ENCODE measurements at places on chromosomes 13 and 19.
A peak's percentile ranks its signal among the peaks of the same experiment; 100 is the strongest.

GRCh38 chr13:82797876-82798275 is 1084.4 kb downstream of the SLITRK1 start:
- no peak for DNase-seq

GRCh38 chr13:61664801-61665705 is 249.4 kb upstream of the PCDH20 start:
- DNase-seq = peak; percentile 60

DNA sequence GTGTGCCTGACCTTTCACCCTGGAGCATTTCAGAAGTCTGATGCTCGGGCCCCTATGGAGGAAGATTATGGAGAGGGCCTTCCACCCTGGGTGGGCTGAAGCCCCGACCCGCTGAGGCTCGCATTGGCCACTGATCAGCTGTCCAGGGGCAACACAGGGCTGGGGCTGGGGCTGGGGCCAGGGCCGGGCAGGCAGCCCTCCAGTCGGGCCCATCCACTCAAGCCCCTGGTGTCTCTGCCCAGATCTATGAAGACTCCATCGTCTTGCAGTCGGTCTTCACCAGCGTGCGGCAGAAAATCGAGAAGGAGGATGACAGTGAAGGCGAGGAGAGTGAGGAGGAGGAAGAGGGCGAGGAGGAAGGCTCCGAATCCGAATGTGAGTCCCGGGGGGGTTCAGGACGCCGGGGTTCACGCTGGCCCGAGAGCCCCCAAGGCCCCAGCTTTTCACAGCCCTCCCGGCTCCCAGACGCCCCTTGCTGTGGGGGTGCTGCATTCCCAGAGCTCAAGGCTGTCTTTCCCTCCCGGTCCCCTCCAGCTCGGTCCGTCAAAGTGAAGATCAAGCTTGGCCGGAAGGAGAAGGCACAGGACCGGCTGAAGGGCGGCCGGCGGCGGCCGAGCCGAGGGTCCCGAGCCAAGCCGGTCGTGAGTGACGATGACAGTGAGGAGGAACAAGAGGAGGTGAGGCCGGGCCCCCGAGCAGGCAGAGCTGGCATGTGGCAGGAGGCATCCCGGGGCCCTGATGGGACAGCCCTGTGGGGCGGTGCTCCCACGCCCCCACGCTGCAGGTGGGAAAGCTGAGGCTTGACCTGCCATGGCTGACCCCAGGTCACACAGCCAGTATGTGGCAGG is 29.5 kb upstream of the LDLR start:
- no peak for DNase-seq

DNA sequence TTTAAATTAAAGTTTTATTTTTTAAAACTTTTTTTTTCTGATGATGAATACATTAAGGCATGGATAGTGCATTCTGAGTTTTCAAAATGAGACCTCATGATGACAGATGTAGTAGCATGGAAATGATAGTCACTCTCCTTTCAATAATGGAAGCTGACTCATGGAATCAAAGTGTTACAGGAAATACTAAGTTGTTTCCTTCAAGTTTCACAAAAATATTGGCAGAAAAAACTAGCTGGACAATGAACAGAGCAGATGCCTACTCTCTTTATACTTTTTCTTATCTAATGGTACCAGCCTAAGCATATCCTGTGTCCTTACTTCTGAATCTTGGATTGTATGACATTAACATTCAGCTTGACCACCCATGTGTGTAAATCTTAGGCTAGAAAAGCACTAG is 1337.3 kb downstream of the PCDH9 start:
- no peak for DNase-seq

- DNase-seq = no peak
Observed at GRCh38 chr19:1719519-1719918, 33.8 kb upstream of the ONECUT3 start.

- no peak for DNase-seq
Observed at GRCh38 chr13:109548374-109548773, 238.0 kb downstream of the IRS2 start.

DNA sequence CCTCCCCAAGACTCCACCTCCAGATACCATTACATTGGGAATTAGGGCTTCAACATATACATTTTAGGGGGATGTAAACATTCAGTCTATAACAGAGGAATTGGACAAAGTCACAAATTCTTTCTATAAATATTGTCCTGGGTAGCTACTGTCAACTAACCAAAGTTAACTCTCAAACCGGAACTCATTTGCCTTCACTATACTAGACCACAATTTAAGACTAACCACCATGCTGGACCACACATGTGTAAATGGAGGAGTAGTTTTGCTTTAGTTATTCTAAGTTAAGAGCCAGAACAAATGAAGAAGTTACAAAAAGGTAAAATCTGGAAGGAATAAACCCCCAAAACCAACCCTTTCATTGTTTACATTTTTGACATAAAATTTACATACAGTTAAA is 222.8 kb downstream of the NDFIP2 start:
- DNase-seq = no peak

DNA sequence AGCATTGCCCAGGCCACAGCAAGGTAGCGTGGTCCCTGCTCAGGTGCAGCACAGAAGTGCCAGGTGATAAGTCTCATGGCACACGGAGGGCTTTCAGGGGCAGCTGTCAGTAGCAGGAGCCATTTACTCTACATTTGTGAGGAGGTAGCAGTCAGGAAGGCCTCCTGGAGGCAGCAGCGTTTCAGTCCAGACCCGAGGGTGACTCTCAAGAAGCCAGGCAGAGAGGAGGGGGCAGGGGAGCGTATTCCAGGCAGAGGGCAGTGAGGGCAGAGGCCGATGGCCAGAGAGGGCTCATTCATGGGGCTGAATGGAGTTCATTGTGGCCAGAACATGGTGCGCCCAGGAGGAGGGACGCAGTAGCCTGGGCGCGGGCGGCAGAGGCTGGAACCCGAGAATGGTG is 8.9 kb downstream of the PIAS4 start:
- DNase-seq = peak; percentile 42

DNA sequence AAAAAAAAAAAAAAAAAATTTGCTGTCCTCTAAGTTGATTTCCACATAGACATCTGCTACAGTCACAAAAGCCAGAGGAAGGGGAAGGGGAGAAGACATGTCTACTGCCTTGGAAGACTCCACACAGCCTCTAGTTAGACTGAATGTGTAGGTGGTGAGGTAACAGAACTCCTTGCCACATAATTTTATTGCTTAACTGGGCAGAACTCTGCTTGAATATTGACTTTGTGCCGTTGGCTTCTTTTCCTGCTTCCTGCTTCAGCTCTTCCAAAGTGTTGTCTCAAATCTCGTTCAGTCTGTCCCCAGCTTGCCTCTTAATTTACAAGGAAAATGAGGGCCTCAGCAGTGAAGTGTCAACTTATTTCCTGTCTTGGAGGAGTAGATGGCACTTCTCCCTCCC is 37.1 kb downstream of the ESD start:
- DNase-seq = no peak

GRCh38 chr19:4298810-4299550 is 3.2 kb downstream of the TMIGD2 start:
- DNase-seq = no peak

GRCh38 chr19:5694956-5695648 is 5.0 kb downstream of the RPL36 start:
- peak; percentile 49 for DNase-seq

DNA sequence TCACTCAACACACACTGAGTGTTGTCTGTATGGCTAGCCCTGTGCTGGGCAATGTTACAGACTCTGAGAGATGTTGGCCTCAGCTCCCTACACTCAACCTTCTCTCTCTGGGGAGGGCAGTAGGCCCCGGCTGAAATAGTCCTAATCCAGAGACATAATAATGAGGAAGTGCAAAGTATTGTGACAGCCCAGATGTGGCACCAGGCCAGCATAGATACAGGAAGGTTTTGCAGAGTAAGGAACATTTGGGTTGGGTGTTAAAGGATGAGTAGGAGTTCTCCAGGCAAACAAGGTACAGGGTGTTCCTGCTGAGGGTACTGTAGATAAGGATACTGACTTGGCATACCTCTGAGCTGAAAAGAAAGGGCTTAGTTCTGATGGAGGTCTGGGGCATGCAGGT is 2.4 kb downstream of the LIN7B start:
- no peak for DNase-seq

GRCh38 chr13:54424344-54424743 is 1395.7 kb downstream of the OLFM4 start:
- no peak for DNase-seq

- DNase-seq = peak; percentile 57
Observed at GRCh38 chr13:31048521-31048920, 113.2 kb downstream of the HSPH1 start.

DNA sequence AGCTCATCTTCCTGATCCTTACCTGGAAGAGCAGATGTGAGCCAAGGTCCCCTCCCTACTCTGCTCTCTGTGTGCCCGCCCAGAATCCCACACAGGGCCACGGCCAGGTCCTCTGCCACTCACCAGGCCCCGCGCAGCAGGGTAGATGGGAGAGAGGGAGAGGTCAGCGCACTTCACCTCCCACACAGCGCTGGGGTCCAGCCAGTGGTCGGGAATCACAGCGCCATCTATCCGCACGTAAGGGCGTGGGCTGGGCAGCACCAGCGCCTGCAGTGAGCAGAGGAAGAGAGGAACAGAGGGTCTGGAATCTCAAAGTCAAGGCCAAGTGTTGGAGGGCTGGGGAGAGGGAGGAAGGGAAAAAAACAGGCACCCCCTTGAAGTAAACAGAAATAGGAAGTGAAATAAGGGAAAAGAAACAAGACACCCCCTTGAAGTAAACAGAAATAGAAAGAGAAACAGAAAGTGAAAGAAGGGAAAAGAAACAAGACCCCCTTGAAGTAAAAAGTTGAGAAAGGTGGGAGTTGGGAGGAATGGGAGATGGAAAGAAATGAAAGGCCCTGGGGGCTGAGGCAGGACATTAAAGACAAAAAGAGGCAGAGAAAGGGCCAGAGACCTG is 7.0 kb upstream of the PLA2G4C start:
- no peak for DNase-seq

DNA sequence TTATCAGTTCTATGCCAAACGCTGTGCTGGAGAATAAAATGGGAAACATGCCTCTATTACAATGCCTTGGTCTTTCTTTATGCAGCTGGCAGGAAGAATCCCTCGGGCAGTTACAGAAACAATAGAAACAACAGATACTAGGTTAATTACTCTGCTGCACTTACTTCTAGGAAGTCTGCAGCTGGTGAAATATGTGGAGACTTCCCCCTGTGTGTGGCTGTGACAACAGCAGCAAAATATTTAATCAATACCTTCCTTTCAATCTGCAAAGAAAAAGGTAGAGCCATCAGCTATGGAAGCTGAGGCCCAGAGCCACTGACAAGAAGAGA is 9.9 kb downstream of the STOML3 start:
- no peak for DNase-seq

DNA sequence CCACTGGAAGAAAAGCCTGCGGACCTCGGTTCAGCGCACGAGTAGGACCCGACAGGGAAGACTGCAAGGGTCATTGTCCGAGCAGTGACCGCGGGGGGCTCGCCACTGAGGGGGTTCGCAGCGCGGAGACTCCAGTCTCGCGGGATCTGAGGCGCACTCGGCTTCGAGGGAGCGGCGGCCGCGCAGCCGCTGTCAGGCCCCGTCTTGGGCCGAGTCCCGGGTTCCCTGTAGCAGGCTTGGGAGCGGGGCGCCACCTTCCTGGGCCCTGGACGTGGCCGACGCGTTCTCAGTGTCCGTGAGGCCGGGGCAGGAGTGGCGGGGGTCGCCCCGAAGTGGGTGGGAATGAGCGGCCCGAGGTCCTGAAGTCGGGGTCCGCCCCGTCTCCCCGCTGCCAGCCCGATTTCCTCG is 474 bp upstream of the FAM174C start:
- no peak for DNase-seq

DNA sequence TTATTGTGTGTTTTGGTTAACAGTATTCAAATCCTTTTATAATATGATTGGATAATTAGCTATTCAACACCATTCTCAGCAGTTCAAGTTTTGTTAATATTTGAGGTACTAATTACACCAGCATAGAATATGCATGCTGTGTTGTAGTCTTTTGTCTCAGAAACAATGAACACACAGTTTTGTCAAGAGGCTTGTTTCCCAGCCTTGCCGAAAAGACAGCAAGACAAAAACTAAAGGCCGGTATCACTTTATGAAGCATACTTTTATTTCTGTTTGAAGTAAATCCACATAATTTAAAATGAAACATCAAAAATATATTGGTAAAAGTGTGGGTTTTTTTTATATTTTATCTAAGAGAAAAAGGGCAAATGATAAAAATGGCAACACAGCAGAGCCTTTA is 7.5 kb downstream of the GPR180 start:
- no peak for DNase-seq

DNA sequence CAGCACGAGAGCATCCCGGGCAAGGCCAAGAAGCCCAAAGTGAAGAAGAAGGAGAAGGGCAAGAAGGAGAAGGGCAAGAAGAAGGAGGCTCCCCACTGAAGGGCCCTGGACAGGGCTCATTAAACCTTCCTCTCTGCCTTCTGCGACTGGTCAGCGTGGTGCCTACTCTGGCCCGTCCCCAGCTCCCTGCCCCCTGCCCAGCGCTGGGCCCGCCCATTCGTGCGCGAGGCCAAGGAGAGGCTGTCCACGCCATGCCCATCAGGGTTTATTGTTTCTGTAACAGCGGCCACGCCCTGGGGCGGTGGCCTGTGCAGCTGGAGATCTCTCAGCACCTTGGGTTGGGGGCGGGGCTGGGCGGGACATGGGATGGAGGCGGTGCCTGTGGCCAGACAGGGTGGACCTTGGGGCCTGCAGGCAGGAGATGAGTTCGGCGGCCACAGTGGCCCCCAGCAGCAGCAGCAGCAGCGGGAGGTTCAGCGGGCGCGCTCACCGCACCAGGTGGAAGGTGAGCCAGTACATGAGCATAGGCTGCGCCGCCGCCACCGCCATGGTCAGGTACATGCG is 897 bp downstream of the C19orf33 start:
- peak; percentile 99 for DNase-seq

DNA sequence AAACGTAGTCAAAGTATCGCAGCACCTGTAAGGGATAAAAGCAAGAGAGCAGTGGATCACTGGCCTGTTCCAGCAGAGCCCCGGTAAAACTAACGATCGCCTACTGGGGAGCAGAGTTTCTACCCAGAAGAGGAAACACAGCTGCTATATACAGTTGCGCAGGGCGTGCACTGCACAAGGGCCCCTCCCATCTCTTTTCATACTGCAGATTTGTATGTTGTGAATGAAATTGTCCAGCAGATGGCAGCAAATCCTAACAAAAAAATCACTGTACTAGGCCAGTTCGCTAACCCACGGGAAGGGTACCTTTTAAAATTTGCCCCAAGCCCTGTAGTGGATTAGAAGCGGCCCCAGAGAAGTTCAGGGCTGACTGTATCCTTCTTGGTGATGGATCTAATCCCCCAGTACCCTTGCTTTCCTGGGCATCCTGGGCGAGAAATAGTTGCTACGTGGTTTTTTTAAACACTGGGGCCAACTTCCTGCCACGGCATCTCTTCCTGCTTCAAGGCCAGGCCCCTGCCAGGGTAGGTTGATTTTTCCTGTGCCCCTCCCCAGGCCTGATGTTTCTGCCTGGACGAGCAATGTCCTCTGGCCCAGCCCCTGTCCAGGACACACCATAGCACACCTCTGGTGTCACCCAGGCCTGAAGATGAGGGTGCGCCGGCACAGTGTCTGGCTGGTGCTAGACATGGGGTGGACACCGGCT is 127.0 kb downstream of the IER2 start:
- DNase-seq = peak; percentile 64

GRCh38 chr19:53598361-53598760 is 33.4 kb upstream of the DPRX start:
- DNase-seq = peak; percentile 71

- DNase-seq = peak; percentile 27
Observed at GRCh38 chr13:99725644-99726043, 224.4 kb downstream of the TM9SF2 start.

- no peak for DNase-seq
Observed at GRCh38 chr13:36674337-36675212, 755 bp downstream of the SERTM1 start.

Data from islet precursor cell (in vitro differentiated cells).